ENCODE measurements at places on chromosomes 6 and 20. TPM values are rescaled to one million over a fixed set of nuclear protein-coding genes. Genes with fewer than 3 reads are reported as not detected.
A peak's percentile ranks its signal among the peaks of the same experiment; 100 is the strongest.

DNA sequence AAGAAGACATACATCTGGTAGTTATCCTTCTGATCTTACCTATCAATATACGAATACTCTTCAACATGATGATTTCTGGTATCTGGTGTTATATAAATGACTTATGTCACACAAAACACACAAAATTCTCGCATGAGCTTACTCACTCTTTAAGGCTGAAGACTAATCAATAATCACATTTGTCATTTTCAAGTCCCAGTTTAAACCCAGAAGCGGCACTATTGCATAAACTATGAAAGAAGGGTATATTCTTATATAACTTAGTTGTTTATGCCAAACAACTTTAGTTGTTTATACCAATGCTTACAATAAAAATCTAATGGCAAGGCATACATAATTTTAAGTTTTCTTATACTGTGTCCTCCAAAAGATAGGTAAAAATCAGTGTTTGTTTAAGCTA, 293.1 kb downstream of the GRIK2 start:
- H3K36me3 ChIP-seq: no peaks in the 10 kb centered on the region
- no peak overlapping the region for H3K27ac ChIP-seq
- no peak overlapping the region for H3K4me3 ChIP-seq
- no peak for DNase-seq
- H3K4me1 ChIP-seq: no peaks in the 10 kb centered on the region
- H3K27me3 ChIP-seq: no peaks in the 10 kb centered on the region

GRCh38 chr20:23129266-23129665, 43.1 kb upstream of the CD93 start:
- no peak overlapping the region for H3K27ac ChIP-seq
- H3K4me3 ChIP-seq: no peak overlapping the region
- no peak for DNase-seq
- H3K4me1 ChIP-seq: no peaks in the 10 kb centered on the region
- H3K36me3 ChIP-seq: no peaks in the 10 kb centered on the region
- H3K27me3 ChIP-seq: no peaks in the 10 kb centered on the region

DNA sequence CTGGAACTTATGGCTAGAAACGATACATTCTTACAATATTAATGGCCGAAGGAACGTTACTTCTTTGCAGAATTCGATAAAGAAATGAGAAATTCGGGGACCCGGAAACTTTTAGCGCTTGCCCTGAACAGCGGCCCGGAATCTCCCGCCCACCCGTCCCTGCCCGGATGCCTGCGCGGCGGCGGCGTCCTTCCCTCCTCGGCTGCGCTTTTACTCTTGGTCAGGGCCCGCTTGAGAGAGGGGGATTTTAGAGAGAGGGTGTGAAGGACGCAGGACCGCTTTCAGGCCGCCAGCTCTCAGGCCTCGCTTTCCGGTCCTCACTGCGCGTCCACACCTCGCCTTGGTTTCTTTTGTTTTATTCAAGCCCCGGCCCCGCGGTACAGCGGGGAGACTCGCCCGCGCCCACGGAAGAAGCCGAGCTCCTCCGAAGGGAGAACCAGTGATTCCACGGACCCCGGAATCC, 243.7 kb downstream of the ARID1B start:
- peak overlapping the region; percentile 90 for H3K4me3 ChIP-seq
- H3K4me1 ChIP-seq: peaks cover 44% of the 10 kb centered on the region
- H3K36me3 ChIP-seq: no peaks in the 10 kb centered on the region

GRCh38 chr6:111237852-111238251, 150.5 kb downstream of the SLC16A10 start:
- DNase-seq: no peak
- no peaks in the 10 kb centered on the region for H3K27me3 ChIP-seq
- no peaks in the 10 kb centered on the region for H3K36me3 ChIP-seq
- H3K4me3 ChIP-seq: no peak overlapping the region
- no peak overlapping the region for H3K27ac ChIP-seq

GRCh38 chr6:113979937-113980336, 9.0 kb upstream of the HDAC2 start:
- no peak overlapping the region for H3K27ac ChIP-seq
- no peak for DNase-seq
- H3K4me1 ChIP-seq: no peaks in the 10 kb centered on the region

GRCh38 chr6:57127763-57128162, 37.8 kb downstream of the ZNF451 start:
- H3K27ac ChIP-seq: no peak overlapping the region
- H3K4me3 ChIP-seq: no peak overlapping the region
- H3K36me3 ChIP-seq: peaks cover 5% of the 10 kb centered on the region
- no peak for DNase-seq
- H3K4me1 ChIP-seq: peaks cover 7% of the 10 kb centered on the region

DNA sequence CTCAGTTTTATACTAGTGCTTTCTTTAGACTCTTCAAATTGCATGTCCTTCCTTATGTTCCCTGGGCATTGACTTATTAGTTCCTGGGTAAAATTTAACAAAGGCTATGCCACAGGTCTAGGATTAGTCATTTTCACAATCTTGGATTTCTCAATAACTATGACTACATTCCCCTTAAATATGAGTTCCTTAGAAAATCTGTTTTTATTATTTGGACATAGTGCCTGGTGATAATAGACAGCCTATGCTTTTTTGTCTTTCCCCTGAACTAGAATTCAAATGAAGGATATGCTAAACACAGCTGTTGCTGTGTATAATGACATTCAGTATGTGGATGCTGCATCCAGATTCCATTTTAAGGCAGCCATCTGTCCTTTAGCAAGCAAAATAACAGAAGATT, 1252.8 kb upstream of the GJE1 start:
- no peak for DNase-seq
- no peak overlapping the region for H3K4me3 ChIP-seq
- H3K36me3 ChIP-seq: peaks cover 4% of the 10 kb centered on the region
- H3K4me1 ChIP-seq: peaks cover 8% of the 10 kb centered on the region

DNA sequence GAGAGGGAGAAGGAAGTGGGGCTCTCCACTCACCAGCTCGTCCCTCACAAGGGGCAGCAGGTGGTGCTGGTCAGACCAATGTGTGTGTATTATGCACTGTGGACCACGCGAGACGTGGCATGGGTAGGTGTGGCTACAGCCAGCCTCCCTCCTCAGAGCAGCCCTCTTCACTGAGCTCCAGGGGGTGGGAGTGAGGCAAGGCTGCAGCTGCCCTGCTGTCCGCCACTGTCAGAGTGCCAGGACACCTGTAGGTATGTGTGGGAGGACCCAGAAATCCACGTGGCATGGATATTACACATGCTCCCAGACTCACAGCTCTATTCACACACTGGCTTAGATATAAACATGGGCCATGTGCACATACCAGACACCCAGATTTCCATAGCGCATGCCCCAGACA, 90.3 kb downstream of the VEGFA start:
- H3K4me3 ChIP-seq: no peak overlapping the region
- no peaks in the 10 kb centered on the region for H3K36me3 ChIP-seq
- peaks cover 30% of the 10 kb centered on the region for H3K27me3 ChIP-seq
- no peaks in the 10 kb centered on the region for H3K4me1 ChIP-seq
- no peak for DNase-seq

- no peaks in the 10 kb centered on the region for H3K27me3 ChIP-seq
- no peak for DNase-seq
- H3K4me3 ChIP-seq: no peak overlapping the region
- no peak overlapping the region for H3K27ac ChIP-seq
These were observed 64.9 kb upstream of the CITED2 start for GRCh38 chr6:139439349-139439748.

DNA sequence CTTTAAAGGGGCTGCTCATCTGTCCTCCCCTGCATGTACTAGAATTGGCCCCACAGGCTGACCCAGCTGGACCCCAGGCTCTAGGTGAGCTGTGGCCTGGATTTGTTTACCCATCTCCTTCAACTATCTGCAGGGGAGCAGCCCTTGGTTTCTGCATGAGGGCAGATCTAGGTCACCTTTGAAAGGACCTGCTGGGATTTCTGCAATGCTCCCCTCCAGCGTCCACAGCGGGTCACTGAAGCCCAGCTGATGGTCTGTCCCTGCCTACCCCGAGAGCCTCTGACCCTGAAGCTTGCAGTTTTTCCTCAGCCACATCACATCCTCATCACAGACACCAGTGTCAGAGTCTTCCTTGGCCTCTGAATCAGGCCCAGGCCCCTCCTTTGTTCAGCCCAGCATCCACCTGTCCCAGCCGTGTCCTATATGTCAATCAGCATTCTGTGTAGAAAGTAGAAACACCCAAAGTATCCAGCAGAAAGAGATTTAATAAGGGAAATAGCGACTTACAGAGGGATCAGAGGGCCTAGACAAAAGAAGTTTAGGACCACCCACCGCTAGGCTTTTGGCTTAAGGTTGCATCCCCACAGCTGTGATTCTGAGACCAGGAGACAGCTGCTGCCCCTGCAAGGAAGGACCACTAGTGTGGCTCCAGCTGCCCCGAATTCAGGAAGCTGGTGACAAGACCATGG, 243.1 kb downstream of the LRFN2 start:
- H3K27ac ChIP-seq: no peak overlapping the region
- H3K27me3 ChIP-seq: peaks cover 25% of the 10 kb centered on the region
- H3K4me1 ChIP-seq: peaks cover 2% of the 10 kb centered on the region
- H3K4me3 ChIP-seq: no peak overlapping the region
- DNase-seq: no peak

DNA sequence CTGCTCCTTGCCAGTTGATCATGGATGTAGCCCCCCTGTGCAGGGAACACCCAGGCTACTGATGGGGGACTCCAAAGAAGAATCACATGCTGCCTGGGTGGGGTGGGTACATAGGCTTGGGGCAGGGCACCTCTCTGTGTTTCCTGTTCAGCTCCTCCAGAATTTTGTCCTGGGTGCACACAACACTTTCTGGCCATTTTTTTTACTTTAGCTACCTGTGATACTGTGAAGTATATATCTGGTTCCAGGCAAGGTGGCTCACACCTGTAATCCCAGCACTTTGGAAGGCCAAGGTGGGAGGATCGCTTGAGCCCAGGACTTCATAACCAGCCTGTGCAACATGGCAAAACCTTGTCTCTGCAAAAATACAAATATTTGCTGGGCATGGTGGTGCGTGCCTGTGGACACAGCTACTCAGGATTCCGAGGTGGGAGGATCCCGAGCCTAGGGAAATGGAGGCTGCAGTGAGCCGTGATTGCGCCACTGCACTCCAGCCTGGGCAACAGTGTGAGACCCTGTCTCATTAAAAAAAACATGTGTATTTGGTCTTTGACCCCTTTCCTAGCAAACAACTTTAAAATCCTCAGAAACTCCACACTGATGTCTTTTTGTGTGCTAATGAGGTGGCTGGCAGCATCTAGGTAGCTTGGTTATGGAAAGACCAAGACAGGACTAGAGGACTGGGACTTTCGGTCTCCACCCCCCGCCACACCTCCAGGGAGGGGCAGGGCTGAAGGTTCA, 14.1 kb downstream of the SLC4A11 start:
- H3K36me3 ChIP-seq: peaks cover 7% of the 10 kb centered on the region
- no peaks in the 10 kb centered on the region for H3K27me3 ChIP-seq
- H3K4me1 ChIP-seq: peaks cover 13% of the 10 kb centered on the region
- DNase-seq: no peak

- no peak for DNase-seq
- H3K27ac ChIP-seq: no peak overlapping the region
- H3K4me3 ChIP-seq: no peak overlapping the region
- H3K36me3 ChIP-seq: peaks cover 2% of the 10 kb centered on the region
- peaks cover 6% of the 10 kb centered on the region for H3K4me1 ChIP-seq
These were observed 425.1 kb upstream of the JAG1 start for GRCh38 chr20:11098888-11099287.

DNA sequence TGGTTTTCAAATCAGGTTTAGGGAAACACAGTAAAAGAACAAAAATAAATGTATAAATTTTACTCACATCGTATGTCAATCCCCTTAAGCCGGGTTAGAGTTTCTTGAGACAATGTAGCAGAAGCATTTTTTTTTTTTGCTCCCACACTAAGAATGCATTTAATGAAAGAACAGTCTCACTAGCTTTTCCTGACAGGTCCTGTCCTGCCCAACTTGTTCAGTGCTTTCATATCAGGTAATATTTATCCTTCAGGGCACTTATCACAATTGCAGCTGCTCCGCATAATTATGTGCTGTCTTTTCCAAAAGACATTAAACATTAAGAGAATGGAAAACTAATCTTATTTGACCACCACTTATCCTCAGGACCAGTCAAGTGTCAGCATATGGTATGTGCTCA, 632.0 kb downstream of the HTR1B start:
- H3K4me3 ChIP-seq: no peak overlapping the region
- peaks cover 2% of the 10 kb centered on the region for H3K27me3 ChIP-seq
- no peaks in the 10 kb centered on the region for H3K4me1 ChIP-seq

DNA sequence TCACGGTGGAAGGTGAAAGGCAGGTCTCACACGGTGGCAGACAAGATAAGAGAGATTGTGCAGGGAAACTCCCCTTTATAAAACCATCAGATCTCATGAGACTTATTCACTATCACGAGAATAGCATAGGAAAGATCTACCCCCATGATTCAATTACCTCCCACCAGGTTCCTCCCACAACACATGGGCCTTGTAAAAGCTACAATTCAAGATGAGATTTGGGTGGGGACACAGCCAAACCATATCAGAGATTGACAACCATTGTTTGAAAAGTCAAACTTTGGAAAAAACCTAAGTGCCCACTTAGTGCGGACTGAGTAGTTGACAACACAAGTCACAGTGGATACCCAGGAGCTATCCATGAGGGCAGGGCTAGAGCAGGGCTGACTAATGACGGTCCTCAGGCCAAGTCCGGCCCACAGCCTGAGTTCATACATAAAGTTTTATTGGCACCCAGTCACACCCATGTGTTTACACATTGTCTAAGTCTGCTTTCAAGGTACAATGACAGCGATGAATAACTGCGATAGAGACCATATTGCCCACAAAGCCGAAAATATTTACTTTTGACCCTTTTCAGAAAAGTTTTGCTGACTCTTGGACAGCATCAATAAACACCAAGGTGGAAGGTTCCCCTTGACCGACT, 33.8 kb upstream of the PMEPA1 start:
- H3K4me1 ChIP-seq: peaks cover 30% of the 10 kb centered on the region
- no peak for DNase-seq
- no peaks in the 10 kb centered on the region for H3K36me3 ChIP-seq
- H3K4me3 ChIP-seq: no peak overlapping the region
- H3K27ac ChIP-seq: no peak overlapping the region

GRCh38 chr6:45196121-45196520, 132.0 kb upstream of the RUNX2 start:
- no peak for DNase-seq
- H3K36me3 ChIP-seq: no peaks in the 10 kb centered on the region
- no peaks in the 10 kb centered on the region for H3K27me3 ChIP-seq
- H3K4me3 ChIP-seq: no peak overlapping the region

Gene NEU1
- 63.8 TPM for total RNA-seq

Gene PROCR
- 5.2 TPM for total RNA-seq

Gene DDO
- total RNA-seq: not detected

Gene RIPOR3
- total RNA-seq: not detected

Gene CTCFL
- not detected for total RNA-seq

Gene VGLL2
- not detected for total RNA-seq

Gene MUC22
- total RNA-seq: not detected

Gene OLIG3
- total RNA-seq: not detected

Gene ENPP3
- not detected for total RNA-seq
